ENCODE measurements at places on chromosomes 3 and 15. TPM values are rescaled to one million over a fixed set of nuclear protein-coding genes. Genes with fewer than 3 reads are reported as not detected.
A peak's percentile ranks its signal among the peaks of the same experiment; 100 is the strongest.

GREM1 gene
- total RNA-seq: 293 TPM

ISL2 gene
- total RNA-seq: 0.86 TPM

FETUB gene
- total RNA-seq: not detected

ALDH1L1 gene
- total RNA-seq: 9.0 TPM

GRCh38 chr15:81113204-81113657 lies 20.8 kb upstream of the CFAP161 start:
- DNase-seq: peak; percentile 32

- DNase-seq: no peak
These were observed 79.3 kb downstream of the EEFSEC start for GRCh38 chr3:128232376-128233178.

TM4SF4 gene
- total RNA-seq: 6,086 TPM

DNA sequence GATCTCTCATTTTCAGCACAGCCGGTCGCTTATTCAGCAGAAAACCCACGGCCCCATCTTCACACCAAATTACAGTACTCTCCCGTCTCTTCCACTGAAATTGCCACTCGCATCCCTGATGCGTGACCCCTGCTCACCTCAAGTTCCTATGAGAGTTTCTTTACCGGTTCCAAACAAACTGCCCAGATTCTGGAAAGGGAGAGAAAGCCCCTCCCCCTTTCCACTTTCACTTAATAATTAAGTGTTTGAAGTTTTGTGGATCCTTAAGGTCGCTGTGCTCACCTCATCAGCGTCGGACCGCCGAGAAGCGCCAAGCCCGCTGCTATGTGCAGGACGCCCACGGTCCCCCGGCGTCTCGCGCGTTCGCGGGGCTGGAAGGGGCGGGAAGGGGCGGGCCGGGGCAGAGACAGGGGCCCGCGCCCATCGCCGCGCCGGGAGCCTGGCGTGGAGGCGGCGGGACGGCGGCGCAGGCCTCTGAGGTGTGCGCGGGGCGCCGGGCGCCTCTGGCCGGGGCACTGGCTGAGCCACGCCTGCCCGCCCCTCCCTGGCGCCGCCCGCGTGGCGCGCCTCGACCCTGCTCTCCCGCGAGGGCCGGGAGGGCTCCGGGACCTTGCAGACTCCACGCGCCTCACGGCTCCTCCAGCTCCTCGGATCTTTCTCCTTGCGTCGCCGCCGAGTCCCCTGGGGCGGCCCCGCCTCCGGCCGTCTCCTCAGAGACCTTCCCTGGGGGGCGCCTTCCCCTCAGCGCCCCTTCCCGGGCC lies at the start of gene GPR156:
Gene GPR156 (minus strand): TSS at position 476 of the 761 bp plus-strand sequence. CDS start 41,124 bp downstream, outside the sequence.
- no peak for DNase-seq

NDN gene
- 61.9 TPM for total RNA-seq

- no peak for DNase-seq
These were observed 369.0 kb downstream of the UNC13C start for GRCh38 chr15:54347082-54347827.

DNA sequence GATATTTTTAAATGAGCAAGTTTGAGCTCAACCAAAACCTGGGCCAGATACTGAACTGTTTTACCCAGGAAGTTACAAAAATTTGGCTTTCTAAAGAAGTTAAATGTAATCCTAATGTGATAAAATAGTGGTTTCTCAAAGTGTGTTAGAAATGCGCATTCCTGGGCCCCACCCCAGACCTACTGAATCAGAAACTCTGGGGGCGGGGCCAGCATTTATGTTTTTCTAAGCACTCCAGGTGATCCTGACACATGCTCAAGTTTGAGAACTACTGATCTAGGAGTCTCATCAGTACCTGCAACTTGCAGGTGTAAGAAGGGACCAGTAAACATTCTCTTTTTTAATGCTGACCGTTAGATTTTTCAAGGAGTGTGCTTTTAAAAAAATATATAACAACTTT lies 190.6 kb downstream of the VPS13C start:
- no peak for DNase-seq

TRH gene
- not detected for total RNA-seq

CHDH gene
- 46.4 TPM for total RNA-seq

GABRR3 gene
- total RNA-seq: not detected

- DNase-seq: peak; percentile 15
These were observed 119.8 kb upstream of the ALDH1A3 start for GRCh38 chr15:100759698-100760356.

- no peak for DNase-seq
These were observed 68.2 kb downstream of the RAB7A start for GRCh38 chr3:128794067-128794768.

DNA sequence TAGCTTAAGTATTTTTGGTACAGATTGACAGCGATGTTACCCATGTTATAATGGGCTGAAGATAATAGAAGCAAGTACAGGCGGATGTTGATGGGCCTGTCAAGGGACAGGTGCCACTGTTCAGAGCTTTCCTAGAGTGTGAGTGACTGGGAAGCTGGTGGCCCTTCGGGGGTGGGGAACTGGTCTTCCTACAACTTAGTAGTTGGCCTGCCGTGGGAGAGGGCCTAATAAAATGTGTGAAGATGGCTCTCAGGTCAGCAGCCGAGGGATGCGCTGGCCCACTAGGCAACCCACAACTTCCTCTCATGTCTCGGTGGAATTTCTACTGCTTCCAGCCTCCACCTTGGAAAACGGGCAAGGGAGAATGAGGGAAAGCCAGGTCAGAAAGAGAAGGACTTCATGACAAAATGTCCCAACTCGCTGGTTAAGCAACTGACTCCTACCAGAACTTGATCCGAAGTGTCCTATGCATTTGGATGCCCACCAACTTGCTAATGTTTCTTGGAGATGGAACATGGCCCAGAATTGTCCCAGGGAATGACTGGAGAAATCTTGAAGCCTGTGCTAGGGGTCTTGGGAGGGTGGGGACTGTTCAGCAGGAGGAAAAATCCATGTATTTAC lies 1.4 kb downstream of the GYG1 start:
- no peak for DNase-seq

- no peak for DNase-seq
These were observed 54.6 kb downstream of the ARHGEF3 start for GRCh38 chr3:56747150-56747549.

GRCh38 chr3:126955004-126955790 lies 27.7 kb upstream of the PLXNA1 start:
- no peak for DNase-seq

- no peak for DNase-seq
These were observed 118.0 kb downstream of the GSK3B start for GRCh38 chr3:119976214-119976613.

DNA sequence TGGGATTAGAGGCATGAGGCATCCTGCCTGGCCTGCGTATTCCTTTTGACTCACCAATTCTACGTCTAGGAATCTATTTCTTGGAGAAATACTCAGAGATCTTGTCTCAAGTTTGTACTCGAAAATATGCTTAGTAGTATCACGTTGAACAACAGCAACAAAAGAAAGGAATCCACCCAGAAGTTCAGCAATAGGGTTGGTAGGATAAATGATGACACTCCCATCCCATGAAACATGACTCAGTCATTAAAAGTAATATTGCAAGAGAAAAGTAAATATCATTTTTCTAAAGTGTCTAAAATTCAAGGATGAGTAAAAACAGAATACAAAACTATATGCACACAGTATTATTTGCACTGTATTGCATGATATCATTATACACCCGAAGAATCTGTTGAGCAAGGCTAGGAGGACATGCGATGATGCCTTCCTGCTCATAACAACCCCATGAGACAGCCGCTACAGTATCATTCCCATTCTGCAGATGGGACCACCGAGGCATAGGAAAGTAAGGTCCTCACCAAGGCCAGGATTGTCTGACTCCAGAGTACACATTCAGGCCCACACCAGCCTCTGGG lies 61.5 kb downstream of the SLC6A1 start:
- DNase-seq: no peak

All from mucosa of gallbladder (tissue), 1 donor.